ENCODE measurements at places on chromosomes 1 and 21. TPM values are rescaled to one million over a fixed set of nuclear protein-coding genes. Genes with fewer than 3 reads are reported as not detected.
A peak's percentile ranks its signal among the peaks of the same experiment; 100 is the strongest.

DNA sequence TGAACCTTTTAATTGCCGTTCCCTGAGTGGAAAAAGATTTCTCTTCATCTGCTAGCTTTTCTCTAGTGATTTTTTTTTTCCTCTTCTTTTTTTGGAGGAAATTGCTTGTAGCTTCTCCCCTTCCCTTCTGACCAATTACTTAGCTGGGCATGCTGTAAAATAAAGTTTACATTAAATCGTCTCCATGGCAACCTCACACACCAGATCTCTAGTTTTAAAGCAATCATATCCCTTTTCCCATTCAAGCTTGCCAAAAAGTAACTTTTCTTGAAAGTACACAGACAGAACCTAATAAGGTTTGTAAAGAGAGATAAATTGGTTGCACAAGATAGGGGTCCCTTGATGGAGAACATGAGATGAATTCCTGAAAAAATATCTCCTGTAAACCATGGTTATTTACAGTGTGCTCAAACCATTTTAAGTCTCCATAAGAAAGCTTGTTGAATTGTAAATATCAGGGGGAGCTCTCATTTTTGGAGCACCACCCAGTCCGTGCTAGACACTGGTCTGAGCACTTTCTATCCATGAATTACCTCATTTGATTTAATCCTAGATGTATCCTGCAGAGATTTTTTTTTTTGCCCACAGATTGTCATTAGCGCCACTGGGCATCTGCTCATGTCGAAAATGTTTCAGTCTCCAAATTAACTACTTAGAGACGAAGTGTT, 32.6 kb upstream of the HTR1D start:
- no peaks in the 10 kb centered on the region for H3K36me3 ChIP-seq
- no peak overlapping the region for H3K27ac ChIP-seq
- no peaks in the 10 kb centered on the region for H3K4me1 ChIP-seq
- no peak overlapping the region for H3K4me3 ChIP-seq
- DNase-seq = no peak

DNA sequence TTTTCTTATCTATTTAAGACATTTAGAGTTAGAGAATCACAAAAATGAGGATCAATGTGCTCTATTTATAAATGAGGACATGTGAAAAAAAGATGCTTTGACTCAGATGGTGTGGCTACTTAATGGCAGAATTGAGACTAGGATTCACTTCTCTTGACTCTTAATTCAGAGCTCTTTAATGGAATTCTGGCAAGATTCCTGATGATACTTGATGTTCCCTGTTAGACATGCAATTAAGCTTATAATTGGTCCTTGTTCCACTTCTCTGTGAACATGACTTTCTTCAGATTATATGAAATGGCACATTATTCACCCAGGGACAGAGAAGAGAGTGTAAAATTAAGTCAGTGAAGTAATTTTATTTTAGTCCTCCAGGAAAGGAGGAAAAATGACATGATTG, 165.3 kb downstream of the LRRC7 start:
- H3K27ac ChIP-seq = no peak overlapping the region
- no peak for DNase-seq
- H3K4me1 ChIP-seq = no peaks in the 10 kb centered on the region

- H3K36me3 ChIP-seq = no peaks in the 10 kb centered on the region
- DNase-seq = no peak
- H3K4me3 ChIP-seq = no peak overlapping the region
- H3K27ac ChIP-seq = no peak overlapping the region
- peaks cover 36% of the 10 kb centered on the region for H3K27me3 ChIP-seq
These were observed 111.1 kb downstream of the RERE start for GRCh38 chr1:8706291-8706690.

The PALMD gene
- not detected for total RNA-seq

- peaks cover 6% of the 10 kb centered on the region for H3K4me1 ChIP-seq
- DNase-seq = no peak
- H3K27me3 ChIP-seq = no peaks in the 10 kb centered on the region
- no peak overlapping the region for H3K4me3 ChIP-seq
- H3K27ac ChIP-seq = no peak overlapping the region
These were observed 8.6 kb upstream of the TFF1 start for GRCh38 chr21:42374864-42375499.

The TTC22 gene
- total RNA-seq = 4.5 TPM

DNA sequence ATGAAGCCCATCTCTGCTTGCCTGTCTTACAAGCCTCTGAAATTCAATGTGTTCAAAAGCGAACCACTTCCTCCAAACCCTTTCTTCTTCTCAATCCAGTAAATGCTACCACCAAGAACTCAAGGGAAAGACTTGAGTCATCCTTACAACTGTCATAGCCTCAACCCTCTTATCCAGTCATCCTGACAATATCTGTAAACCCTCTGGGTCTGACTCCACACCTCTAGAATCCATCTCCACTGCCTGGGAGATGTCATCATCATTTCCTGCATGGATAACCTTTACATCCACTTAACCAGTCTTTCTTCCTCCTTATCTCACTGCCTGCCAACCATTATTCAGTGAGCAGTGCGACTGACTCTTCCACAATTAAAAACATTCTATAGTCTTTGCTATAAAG, 441.1 kb downstream of the SETD4 start:
- no peak for DNase-seq
- H3K27ac ChIP-seq = no peak overlapping the region
- H3K4me1 ChIP-seq = no peaks in the 10 kb centered on the region
- H3K36me3 ChIP-seq = no peaks in the 10 kb centered on the region
- no peaks in the 10 kb centered on the region for H3K27me3 ChIP-seq
- H3K4me3 ChIP-seq = no peak overlapping the region

- H3K4me1 ChIP-seq = peaks cover 14% of the 10 kb centered on the region
- no peaks in the 10 kb centered on the region for H3K27me3 ChIP-seq
- peak overlapping the region; percentile 33 for H3K27ac ChIP-seq
- DNase-seq = no peak
These were observed 771 bp downstream of the ABCD3 start for GRCh38 chr1:94418664-94419655.

- peaks cover 8% of the 10 kb centered on the region for H3K4me1 ChIP-seq
- no peak for DNase-seq
- no peak overlapping the region for H3K4me3 ChIP-seq
- H3K36me3 ChIP-seq = no peaks in the 10 kb centered on the region
- no peak overlapping the region for H3K27ac ChIP-seq
These were observed 32.1 kb upstream of the CLIC4 start for GRCh38 chr1:24713176-24713575.

DNA sequence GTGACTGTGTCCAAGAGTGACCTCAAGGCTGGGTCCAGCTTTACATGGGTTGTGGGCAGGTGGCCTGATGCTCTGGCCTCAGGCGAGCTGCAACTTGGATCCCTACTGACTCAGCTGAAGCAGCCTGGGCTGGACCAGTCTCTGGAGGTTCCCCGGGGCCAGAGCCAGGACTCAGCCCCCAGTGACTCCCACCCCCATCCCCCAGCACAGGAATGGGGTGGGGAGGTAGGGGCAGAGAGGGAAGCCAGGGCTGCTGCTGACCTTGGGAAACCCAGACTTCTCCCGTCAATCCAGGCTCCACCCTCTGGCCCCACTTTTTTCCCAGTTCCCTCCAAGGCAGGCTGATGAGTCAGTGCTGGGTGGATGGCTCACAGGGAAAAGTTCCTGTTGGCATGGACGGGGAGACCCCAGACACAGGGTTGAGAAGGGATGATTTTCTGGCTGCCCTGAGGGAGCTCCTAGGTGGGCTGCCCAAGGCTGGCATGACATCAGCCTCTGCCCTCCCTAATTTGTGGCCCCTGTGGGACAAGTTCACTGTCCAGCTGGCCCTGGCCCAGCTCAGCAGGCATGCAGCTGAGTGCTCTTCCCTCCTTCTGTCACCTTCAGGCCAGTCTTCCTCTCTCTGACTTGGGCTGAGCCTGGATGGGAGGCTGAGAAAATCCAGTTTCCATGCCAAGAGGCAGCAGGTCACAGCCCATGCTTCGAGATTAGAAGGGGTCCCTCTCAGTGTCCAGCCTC, 2.2 kb downstream of the ZC3H12A start:
- H3K27me3 ChIP-seq = no peaks in the 10 kb centered on the region
- no peak for DNase-seq
- H3K4me3 ChIP-seq = peak overlapping the region; percentile 92
- H3K36me3 ChIP-seq = peaks cover 55% of the 10 kb centered on the region

GRCh38 chr1:203628201-203629015, 1.8 kb downstream of the ATP2B4 start:
- peak overlapping the region; percentile 72 for H3K27ac ChIP-seq
- no peak for DNase-seq
- peak overlapping the region; percentile 92 for H3K4me3 ChIP-seq
- no peaks in the 10 kb centered on the region for H3K36me3 ChIP-seq
- peaks cover 67% of the 10 kb centered on the region for H3K4me1 ChIP-seq
- no peaks in the 10 kb centered on the region for H3K27me3 ChIP-seq

The SLAMF7 gene
- 0.78 TPM for total RNA-seq

- DNase-seq = no peak
- H3K27me3 ChIP-seq = no peaks in the 10 kb centered on the region
- H3K36me3 ChIP-seq = no peaks in the 10 kb centered on the region
- H3K4me3 ChIP-seq = no peak overlapping the region
- H3K27ac ChIP-seq = no peak overlapping the region
These were observed 22.6 kb downstream of the AK4 start for GRCh38 chr1:65170511-65171142.

DNA sequence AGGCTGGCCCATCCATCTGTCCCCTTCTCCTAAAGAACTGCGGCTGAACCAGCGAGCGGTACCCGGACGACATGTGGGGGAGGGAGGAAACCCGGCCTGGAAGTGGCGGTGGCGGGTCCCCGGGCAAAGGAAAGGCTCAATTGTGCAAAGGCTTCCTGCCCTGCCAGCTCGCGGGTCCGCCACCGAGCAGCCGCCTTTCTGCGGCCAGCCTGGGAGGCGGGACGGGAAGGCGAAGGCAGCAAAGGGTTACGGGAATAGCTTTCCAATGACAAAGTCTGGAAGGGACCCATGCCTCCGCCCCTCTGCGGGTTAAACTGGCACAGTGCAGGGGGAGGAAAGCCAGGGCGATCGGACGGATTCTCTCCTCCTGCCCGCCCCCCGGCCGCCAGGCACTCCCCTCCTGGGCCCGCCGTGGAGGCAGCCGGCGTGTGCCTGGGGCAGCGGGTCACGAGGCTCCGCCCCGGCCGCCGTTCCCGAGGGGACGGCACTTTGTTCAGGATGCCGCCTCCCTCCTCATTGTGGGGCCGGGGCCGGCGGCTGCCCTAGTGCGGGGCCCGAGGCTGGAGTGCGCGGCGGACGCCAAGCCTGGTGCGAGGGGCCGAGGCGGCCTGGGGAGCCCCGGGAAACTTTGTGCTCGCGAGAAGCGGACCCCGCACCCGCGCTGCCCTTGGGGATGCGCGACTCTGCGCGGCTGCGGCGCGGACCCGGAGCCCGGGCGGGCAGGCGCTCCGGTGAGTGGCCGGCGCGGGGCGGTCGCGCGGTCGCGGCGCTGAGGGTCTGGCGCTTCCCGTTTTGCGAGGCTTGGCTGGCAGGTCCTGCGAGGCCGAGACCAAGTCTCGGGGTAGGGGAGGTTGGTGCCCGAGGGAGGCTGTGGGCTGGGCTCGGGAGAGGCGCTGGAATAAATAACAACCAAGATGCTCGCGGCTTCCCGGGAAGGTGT, at the start of gene NAV1:
TSS of gene NAV1 (plus strand) at position 516 of the 940 bp plus-strand sequence. CDS start 83,758 bp downstream, outside the sequence.
- H3K36me3 ChIP-seq = no peaks in the 10 kb centered on the region
- H3K4me1 ChIP-seq = peaks cover 22% of the 10 kb centered on the region
- H3K4me3 ChIP-seq = peak within 1 kb of the TSS; percentile 28
- DNase-seq = no peak
- peaks cover 48% of the 10 kb centered on the region for H3K27me3 ChIP-seq
- no peak within 1 kb of the TSS for H3K27ac ChIP-seq

Data from CD4-positive, alpha-beta T cell (primary cell).